ENCODE measurements at places on chromosomes 2 and 18. TPM values are rescaled to one million over a fixed set of nuclear protein-coding genes. Genes with fewer than 3 reads are reported as not detected.

GRCh38 chr2:167992278-167992677, 255.1 kb downstream of the STK39 start:
- DNase-seq = no peak

The BOLA3 gene
- 91.6 TPM for total RNA-seq

- DNase-seq = no peak
Measured at GRCh38 chr2:193590831-193591230, 1396.1 kb upstream of the TMEFF2 start.

- no peak for DNase-seq
Measured at GRCh38 chr2:102803041-102803896, 41.4 kb downstream of the TMEM182 start.

GRCh38 chr2:187988348-187988747, 303.3 kb upstream of the GULP1 start:
- DNase-seq = no peak

DNA sequence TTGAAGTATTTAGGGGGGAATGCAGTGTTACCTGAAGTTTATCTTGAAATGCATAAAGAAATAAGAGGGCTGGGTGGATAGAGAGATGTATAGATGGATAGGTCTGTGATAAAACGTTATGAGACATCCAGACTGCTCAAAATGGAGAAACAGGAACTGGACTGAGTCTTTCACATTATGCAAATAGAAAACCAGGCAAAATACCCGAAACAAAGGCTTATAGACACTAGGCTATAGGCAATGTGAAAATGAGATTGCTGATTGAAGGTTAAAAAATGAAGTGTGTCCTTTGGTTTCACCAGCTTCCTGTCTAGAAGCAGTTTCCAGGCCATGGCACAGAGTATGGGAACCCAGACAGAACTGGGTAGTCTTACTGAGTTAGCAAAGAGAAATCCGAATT, 24.9 kb upstream of the SLC3A1 start:
- DNase-seq = no peak

DNA sequence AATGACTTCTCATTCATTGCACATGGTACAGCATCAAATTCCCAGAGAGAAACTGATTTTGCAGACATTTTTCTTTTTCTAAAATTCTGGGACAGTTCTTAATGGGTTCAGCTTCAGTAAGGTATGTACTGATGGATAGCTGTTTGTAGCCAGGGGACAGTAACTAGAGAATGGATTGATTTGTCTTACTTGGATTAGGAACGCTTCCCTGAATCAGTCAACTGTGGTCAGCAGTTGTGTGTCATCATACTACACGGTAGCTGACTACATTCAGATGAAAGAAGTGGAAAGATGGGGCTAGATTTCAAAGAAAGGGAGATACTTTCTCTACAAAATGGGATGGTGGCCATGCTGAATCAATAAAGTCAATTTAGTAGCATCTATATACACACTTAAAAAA, 431.4 kb downstream of the GRB14 start:
- DNase-seq = no peak

The B3GNT7 gene
- total RNA-seq = 8.0 TPM

The RUFY4 gene
- total RNA-seq = not detected

DNA sequence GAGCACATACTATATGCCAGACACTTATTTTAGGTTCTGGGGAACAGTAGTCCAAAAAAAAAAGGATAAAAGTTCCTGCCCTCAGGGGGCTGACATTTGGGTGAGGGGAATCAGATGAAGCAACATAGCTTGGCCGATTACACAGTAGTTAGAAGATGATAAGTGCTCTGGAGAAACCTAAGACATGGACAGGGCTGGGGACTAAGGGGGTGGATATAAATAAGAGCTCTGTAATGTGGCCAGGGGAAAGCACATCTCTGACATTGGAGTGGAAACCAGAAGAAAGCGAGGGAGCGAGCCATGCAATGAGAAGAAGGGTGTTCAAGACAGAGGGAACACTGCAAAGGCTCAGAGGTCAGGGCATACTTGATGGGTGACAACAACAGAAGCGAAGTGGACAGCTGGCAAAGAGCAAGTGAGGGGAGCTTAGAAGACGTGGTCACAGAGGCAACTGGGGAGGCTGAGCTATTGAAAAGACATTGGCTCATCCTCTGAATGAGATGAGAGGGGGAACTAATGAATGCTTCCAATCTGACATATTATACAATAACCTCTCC, 11.4 kb downstream of the TMEM182 start:
- no peak for DNase-seq

The AKAIN1 gene
- total RNA-seq = not detected

DNA sequence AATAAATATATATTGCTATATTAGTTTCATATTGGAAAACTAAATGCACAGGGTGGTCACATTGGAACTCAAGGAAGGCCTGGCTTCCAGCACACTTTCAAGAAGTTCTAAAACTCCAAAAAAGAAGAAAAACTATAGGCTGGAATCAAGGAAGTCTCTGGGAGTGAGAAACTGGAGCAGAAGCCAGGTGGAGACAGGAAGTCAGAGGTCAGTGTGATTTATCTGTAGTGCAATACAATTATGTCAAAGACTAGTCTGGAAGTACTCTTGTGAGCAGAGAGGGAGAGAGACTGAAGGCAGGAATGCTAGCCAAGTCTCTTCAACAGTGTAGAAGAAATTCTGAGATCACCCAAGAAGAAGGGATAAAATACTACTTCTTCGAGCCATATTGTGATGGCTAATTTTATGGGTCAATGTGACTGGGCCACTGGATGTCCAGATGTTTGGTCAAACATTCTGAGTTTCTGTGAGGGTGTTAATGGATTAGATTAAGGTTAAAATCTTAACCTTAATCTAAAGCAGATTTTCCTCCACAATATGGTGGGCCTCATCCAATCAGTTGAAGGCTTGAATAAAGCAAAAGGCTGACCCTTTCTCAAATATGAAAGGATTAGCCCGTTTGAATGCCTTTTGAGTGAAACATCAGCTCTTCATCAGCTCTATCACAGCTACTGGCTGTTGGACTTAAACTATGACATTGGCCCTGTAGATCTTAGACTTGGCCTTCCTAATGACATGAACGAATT, 208.0 kb downstream of the TDRD15 start:
- DNase-seq = no peak

The SKA1 gene
- total RNA-seq = 0.21 TPM

The CD8B2 gene
- total RNA-seq = not detected

DNA sequence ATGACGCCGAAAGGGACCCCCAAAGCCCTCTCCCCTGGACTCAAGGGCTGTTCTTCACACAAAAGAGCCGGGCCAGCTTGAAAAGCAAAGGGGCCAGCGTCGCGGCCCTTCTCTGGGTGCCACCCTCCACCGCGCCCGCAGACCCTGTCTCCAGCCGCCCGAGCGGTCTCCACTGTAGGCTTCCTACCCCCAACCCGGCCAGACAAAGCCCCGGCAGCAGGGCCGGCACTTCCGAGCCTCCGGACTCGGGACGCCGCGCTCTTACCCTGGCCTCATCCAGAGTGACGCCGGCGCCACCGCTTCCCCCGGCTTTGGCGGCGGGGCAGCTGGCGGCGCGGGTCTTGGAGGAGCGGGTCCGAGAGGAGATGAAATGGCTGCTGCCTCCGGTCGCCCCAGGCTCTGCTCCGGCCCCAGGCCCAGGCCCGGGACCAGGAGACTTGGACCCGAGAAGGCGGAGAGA, 603 bp downstream of the ATAD2B start:
- DNase-seq = peak; percentile 51

Measured in left cardiac atrium (tissue), 4 donors.